ENCODE measurements at places on chromosomes 5 and 9. TPM values are rescaled to one million over a fixed set of nuclear protein-coding genes. Genes with fewer than 3 reads are reported as not detected.

DNA sequence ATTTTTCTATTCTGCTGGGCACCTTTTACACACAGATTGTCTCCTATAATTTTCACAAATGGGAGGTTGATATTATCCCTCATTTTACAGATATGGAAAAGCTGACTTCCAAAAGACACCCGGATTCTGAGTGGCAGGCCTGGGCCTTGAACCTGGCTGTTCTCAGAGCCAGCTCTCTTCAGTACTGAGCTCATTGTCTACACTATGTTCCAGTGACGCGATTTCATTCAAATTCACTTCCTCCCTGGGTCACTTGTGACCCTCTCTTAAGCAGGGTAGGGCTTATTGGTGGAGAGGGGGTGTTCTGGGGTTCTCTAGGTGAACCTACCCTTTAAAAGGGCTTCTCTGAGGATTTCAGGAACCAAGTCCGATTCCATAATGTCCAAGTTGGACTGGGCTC lies 70.2 kb downstream of the ANKRD33B start:
- no peak for DNase-seq

- DNase-seq = peak; percentile 58
Observed at GRCh38 chr5:52922384-52922783, 66.8 kb upstream of the ITGA2 start.

DNA sequence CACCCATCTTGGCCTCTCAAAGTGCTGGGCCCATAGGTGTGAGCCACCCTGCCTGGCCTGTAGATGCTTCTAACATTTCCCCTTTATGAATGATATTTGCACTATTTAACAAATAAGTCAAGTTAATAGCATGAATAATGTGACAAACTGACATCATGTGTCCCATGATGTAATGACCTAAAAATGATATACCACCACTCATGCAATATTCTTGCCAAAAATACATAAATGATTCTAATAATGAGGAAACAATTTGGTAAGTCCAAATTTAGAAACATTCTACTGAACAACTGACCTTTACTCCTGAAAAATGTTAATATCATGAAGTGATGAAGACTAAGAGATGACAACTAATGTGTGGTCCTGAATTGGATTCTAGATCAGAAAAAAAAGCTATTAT lies 33.5 kb upstream of the TRIM14 start:
- no peak for DNase-seq

DNA sequence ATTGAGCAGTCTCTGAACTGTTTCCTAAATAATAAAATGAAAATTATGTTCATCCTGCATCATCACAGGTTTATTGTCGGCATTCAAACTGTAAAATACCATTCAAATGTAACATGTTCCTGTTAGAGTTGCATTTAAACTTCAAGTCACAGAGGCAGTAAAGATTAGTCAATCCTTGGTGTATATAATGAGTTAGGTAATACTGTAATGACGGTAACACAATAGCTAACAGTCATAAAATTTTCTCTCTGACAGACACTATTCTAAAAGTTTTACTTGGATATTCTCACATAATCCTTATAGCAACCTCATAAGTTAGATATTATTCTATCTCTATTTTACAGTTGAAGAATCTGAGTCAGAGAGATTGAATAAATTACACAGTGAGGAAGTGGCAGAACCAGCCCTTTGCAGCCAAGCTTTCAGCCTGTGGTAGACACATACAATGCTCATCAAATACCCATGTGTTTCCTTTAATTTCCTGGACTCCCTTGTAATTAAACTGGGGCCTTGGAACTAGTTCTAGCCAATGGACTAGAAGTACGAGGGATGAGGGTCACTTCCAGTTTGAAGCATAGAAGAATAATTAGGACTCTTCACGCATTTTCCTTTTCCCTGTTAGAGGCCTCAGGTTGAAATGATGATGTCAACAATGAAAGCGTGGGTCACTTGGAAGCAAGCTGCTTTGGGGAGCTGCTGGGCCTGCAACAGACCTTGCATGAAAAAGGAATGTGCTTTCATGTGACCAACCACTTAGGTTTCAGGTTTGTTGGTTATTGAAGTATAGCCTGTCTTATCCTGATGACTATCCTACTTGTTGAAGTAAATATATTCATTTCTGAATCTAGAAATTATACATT lies 12.3 kb upstream of the CAST start:
- no peak for DNase-seq

DNA sequence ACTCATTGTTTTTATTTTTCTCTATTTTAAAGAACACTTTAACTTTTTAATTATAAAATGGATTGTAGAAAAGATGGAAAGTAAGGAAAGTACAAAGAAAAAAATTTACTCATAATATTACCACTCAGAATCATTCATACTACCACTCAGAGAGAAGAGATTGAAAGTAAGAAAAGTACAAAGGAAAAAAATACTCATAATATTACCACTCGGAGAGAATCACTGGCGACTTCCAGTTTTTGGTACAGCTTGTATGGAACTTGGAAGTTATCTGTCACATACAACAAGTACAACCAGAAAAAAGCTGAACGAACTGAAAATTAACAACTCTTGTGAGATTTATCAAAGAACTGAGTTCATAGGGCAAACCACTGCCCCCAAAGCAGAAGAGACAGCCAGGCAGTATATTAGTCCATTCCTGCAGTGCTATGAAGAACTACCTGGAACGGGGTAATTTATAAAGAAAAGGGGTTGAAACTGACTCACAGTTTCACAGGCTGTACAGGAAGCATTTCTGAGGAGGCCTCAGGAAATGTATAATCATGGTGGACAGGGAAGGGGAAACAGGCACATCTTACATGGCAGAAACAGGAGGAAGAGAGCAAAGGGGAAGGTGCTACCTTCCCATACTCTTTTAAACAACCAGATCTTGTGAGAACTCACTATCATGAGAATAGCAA lies 183.9 kb downstream of the SMARCA2 start:
- DNase-seq = no peak

DNA sequence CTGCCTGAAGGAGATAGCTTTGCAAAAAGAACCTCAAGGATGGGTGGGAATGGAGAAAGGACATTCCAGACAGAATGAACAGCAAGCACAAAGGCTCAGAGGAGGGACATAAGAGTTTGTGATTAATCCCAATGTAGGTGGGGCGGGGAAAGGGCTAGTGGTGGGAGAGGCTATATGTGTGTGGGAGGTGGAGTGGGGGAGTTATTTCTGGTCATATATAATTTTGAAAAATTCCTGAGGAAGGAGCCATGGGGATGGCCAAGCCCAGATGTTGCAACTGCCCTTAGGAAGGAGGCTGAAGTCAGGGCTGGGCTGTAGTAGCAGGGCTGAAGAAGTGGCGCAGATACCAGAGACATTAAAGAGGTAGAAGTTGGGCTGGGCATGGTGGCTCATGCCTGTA lies 13.4 kb upstream of the CCL27 start:
- DNase-seq = no peak

Gene SPATA31D4
- not detected for total RNA-seq

DNA sequence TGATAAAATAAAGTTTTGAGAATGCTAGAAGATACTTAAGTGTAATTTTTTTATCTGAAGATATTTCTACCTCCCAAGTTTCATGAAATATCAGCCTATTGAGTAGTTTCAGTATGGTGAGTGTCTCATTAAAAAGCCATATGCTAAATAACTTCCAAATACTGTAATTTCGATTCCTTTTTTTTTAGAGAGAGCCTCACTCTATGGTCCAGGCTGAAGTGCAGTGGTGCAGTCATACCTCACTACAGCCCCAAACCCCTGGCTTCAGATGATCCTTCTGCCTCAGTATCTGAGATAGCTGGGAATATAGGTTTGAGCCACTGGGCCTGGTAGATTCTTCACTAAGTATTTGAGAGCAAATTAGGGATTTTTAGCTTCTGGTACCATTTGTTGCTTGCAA lies 24.5 kb downstream of the CDC42SE2 start:
- DNase-seq = no peak

Gene DCANP1
- total RNA-seq = not detected

DNA sequence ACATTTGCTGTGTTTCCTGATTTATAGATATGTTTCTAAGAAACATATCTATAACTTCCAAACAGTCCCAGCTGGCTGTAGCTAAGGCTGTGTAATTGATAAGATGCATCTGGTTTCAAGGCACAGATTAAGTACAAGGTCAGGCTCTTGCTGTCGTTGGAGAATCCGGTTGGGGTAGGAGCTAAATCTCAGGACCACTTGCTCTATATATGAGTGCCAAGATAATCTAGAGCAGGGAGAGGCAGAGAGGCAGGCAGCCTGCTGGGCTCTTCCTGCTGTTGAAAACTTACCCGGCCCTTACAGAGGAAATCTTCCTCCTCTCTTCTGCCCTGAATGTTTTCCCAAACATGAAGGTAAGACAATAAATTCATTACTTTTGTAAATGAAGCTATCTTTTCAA lies at the start of gene C7:
TSS of gene C7 (plus strand) at position 234 of the 400 bp plus-strand sequence. CDS start at position 348, 114 bp downstream.
- no peak for DNase-seq

Gene MOB3B
- total RNA-seq = not detected

DNA sequence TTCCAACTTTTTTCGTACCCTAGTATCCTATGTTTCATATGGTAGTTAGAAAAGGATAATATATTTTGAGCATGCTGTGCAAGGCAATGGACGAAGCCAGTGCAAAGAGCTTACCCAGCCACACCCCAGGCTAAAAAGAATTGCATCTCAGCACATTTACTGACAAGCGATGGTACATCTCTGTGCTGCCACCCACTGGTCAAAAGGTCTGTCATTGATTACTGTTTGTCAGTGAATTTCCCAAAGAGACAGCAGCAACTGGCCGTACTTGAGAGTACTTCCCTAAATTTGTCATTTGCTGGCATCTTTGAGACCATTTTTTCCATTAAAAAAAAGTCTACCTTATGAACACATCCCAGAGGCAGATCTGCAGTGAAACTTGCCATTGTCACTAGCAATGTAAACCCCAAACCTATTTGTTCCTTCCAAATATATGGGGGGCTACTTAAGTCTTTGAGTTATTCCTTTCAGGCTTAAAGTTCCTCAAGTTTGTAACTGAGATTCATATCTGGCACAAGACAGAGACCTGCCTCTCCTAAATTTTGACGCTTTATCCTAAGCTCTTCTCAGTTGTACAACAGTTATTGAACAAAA lies 184.3 kb downstream of the CTNND2 start:
- DNase-seq = peak; percentile 86

DNA sequence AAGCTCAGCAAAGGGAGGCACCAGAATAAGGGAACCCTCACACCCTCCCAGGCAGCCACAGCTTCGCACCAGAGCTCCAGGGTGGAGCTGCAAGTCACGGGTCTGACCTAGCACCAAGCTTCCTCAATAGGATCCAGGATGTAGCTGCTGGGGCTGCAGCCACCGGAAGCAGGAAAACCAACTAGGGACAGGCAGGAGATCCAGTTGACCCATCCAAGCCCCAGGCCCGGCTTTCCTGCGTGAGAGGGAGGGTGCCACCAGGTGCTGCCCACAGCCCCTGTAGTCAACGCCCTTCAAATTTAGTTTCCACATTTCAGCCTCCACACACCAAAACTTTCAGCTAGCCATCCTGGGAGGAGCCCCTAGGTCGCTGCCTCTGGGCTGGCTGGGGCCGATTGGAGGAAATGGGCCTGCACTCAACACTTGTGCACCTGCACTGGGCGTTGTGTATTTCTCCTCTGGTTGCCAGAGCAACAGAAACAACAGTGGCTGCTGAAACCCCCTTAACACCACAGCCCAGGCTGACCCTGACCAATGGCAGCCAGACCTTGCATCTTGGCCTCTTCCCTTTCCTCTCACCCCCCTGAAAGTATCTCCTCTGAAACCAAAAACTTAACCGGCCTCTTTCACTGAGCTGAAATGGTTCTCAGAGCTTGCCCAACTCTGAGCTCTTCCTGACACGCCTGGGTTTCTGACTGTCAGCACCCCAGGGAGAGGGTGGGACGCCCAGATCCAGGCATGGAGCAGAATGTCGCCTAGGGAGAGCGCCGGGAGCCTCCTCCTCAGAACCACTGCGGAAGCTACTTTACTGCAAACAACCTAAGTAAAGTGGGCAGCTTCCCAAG lies 226.5 kb upstream of the MAP3K1 start:
- no peak for DNase-seq

- DNase-seq = no peak
Observed at GRCh38 chr5:113337515-113338415, 97.0 kb downstream of the TSSK1B start.

GRCh38 chr5:133780619-133781280 lies 168.4 kb upstream of the FSTL4 start:
- DNase-seq = no peak

Gene FGF10
- not detected for total RNA-seq

- DNase-seq = peak; percentile 8
Observed at GRCh38 chr5:131794586-131794985, 2.2 kb downstream of the FNIP1 start.

Gene RMRP
- 21,584 TPM for total RNA-seq

DNA sequence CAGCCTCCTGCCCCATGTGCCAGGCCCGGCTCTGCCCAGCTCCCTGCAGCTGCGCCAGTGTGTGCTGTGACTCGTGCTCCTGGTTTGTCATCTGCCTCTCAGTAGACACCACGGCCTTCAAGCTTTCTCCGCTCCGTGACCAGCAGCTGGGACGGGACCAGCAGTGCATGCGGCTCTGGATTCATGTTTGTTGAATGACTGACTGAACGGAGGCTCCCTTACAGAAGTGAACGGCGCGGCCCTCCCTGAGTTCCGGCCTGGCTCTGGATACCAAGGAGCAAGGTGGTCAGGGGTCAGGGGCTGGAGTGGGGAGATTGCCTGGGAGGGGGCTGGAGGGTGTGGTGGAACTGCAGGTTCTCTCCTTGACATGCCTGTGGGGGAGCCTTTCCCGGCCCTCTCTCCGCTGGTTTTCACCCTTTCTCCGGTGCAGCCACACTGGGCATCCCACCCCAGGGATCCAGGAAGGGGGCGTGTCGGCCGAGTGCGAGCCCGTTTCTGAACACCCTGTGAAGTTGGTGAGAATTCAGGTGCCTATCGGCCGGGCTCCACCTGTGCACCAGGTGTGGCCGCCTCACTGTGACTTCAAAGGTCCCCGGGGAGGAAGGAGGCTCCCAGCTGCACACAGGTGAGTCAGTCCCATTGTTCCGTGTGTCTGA lies 11.1 kb upstream of the CEP72 start:
- no peak for DNase-seq

- no peak for DNase-seq
Observed at GRCh38 chr5:85030316-85031084, 645.8 kb upstream of the EDIL3 start.

Gene GFI1B
- total RNA-seq = 0.05 TPM

Gene TEX53
- not detected for total RNA-seq

GRCh38 chr9:88742483-88742882 lies 207.5 kb downstream of the NXNL2 start:
- no peak for DNase-seq

Gene SMARCA2
- 34.5 TPM for total RNA-seq

Gene ARHGEF28
- 0.27 TPM for total RNA-seq

- no peak for DNase-seq
Observed at GRCh38 chr5:179981636-179982035, 73.9 kb upstream of the TBC1D9B start.

Gene SLC30A5
- 67.0 TPM for total RNA-seq

GRCh38 chr5:127940854-127941253 lies 142.7 kb upstream of the SLC12A2 start:
- DNase-seq = no peak

Data from SK-MEL-5 (cell line).